T-helper 2 cell (primary cell): ENCODE measurements at places on chromosomes 4 and X.
A peak's percentile ranks its signal among the peaks of the same experiment; 100 is the strongest.

GRCh38 chrX:135740681-135741149, 27.3 kb downstream of the CT45A1 start:
- DNase-seq = no peak

- DNase-seq = no peak
Measured at GRCh38 chr4:7646384-7647061, 211.8 kb upstream of the PSAPL1 start.

DNA sequence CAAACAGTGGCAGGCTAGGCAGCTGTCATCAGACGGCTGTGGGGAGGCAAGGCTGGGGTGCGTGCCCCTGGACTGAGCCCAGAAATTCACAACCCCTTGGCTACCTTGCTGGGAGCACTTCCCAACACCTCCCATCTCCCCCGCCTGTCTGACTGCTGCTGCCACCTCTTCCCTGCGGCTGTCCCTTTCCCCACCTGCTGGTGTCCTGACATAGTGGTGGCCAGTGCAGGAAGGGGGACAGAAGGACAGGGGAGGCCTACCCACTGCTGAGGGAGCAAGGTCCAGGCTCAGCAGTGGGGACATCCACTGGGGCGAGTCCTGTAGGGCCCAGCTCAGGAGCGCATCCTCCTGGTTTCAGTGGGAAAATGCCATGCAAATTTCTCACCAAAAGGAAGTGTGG, 3.4 kb downstream of the ABCD1 start:
- no peak for DNase-seq

DNA sequence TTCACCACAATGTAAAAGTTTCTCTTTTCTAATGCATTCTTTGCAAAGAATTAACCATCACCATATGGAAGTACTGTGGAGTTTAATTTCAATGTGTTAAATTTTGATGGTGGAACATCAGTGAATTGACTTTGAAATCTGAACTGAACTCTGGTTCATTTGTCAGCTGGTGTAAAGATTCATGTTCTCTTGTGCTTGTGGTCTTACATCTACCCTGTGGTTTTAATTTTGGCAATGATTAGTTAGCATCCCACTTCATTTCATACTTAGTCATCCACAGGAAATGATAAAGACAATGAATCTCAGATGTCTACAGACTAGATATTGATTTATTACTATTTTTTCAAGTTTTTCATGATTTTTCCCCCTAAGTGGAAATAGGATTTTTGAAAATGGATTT, 77.8 kb downstream of the GRID2 start:
- no peak for DNase-seq

DNA sequence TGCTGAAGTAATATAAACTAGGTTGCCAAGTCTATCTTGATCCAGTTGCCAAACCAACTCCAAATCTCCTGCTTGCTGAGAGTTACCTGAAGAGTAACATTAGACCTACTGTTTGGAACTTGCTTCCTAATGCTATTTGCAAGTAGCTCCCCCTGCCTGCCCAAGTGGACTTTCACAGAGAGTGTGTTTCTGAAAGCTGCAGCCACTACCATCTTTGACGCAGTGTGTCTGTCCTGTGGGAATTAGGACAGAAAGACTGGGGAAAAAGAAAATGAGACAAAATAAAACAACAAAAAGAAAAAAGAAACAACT, 195.0 kb upstream of the HS3ST1 start:
- DNase-seq = no peak

- no peak for DNase-seq
Measured at GRCh38 chr4:7132730-7133582, 59.4 kb upstream of the SORCS2 start.

DNA sequence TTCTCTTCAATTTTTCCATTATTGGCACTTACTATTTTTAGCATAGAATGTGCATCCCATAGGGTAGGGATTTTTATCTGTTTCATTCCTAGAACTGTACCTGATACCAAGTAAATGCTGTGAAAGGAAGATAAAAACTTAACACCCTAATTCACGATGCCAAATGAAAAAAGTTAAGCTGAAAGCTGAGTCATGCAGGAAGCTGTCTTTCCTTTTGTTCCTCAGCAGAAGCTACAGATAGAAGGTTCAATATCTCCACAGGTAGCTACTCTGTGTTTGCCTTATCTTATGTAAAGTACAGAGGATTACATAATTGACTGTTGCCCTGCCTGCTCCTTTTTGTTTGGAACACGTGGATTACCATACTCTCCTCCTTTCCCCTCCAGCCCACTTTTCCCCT, 77.0 kb downstream of the LRP2BP start:
- no peak for DNase-seq

DNA sequence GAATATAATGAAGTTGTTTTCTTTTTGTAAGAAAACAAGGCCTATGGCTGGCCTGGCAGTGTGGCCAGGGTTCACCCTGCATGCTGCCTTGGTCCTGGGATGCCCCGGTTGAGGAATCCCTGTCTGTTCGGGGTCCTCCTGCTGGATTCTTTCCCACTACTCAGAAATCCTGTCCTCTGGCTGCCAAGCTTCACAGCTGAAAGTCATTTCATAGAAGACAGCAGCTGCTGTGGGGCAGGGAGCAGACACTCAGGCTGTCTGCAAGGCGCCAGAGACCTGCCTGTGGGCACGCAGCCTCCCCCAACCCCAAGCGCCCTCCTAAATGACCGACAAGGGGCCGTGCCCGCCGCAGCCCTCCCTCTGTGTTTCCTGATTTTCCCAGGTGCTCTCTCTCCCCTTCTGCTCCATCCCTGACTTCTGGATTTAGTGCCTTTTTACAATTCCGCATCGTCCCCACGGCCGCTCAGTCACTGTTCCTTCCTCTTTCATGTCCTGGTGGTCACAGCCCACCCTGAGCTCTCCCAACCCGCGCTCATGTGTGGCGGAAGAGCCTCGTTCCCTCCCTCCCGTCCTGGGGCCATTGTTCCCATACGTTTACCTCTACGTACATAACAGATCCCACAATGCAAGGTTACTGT, 27.5 kb downstream of the ZFYVE28 start:
- no peak for DNase-seq

- DNase-seq = no peak
Measured at GRCh38 chr4:157141976-157142375, 66.0 kb downstream of the GLRB start.

DNA sequence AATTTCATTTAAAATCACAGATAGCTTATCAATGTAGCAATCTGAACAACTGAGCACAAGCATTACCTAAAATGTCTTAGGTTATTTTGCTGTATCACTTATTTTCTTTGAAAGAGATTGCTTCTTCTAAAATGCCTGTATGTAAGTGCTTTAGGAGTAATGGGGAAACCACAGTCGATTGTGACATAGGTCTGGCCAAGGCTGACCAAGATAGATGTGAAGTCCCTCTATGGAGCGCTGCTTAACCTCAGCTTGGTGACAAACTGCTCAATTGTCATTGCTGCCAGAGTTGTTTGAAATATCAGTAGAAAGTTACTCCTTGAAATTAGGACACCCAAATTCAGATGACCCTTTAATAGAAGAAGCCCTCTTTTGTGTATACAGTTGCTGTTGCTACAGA, 401.9 kb upstream of the NDST4 start:
- DNase-seq = no peak

- DNase-seq = no peak
Measured at GRCh38 chr4:176359590-176359989, 39.8 kb downstream of the SPCS3 start.

DNA sequence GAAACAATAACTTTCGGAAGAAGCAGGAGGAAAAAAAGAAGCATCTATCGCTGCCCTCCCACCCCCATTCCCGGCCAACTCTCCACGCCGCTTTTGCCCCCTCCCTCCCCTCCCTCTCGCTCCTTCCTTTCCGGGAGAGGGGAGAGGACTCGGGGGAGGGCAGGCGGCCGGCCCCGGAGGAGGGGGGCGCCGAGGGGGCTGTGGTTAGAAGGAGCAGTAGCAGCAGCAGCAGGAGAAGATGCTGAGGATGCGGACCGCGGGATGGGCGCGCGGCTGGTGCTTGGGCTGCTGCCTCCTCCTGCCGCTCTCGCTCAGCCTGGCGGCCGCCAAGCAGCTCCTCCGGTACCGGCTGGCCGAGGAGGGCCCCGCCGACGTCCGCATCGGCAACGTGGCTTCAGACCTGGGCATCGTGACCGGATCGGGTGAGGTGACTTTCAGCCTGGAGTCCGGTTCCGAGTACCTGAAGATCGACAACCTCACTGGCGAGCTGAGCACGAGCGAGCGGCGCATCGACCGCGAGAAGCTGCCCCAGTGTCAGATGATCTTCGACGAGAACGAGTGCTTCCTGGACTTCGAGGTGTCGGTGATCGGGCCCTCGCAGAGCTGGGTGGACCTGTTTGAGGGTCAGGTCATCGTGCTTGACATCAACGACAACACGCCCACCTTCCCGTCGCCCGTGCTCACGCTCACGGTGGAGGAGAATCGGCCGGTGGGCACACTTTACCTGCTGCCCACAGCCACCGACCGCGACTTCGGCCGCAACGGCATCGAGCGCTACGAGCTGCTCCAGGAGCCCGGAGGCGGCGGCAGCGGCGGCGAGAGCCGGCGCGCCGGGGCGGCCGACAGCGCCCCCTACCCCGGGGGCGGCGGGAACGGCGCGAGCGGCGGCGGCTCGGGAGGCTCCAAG, 1.3 kb downstream of the PCDH7 start:
- DNase-seq = no peak

DNA sequence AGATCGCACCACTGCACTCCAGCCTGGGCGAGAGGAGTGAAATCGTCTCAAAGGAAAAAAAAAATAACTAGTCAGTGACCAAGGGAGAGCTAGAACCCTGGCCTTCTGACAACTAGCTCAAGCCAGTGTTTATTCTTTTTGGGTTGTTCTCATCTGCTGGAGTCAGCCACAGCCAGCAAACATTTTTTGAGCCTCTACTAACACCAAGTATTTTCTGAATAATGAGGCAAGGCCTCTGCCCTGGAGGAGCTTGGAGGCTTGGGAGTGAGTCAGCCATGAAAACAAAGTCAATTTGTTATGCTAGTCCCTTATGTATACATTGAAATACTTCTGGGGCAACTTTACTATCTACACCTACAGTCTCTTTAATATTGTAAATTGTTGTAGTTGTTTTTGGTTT, 46.5 kb downstream of the TMA16 start:
- DNase-seq = no peak

GRCh38 chr4:21901831-21902230, 46.7 kb downstream of the KCNIP4 start:
- no peak for DNase-seq

DNA sequence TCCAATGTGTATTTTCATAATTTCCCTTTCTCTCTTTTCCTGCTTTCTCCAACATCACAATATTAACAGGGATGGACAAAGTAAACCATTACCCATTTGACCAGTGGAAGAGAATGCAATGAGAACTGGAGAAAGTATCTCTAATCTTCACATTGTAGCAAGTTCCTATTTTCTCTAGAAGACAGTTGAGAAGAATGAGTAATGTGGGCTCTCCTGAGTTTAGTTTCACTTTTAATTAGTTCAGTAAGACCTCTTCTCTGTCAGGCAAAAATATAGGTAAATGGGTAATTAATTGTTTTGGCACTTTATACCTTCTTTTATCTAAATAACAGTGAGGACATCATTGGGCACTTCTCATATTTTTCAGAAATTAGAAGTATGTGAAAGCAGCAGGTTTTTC, 602.0 kb downstream of the GLUD2 start:
- no peak for DNase-seq

- DNase-seq = no peak
Measured at GRCh38 chr4:5990446-5991160, 27.6 kb downstream of the C4orf50 start.

DNA sequence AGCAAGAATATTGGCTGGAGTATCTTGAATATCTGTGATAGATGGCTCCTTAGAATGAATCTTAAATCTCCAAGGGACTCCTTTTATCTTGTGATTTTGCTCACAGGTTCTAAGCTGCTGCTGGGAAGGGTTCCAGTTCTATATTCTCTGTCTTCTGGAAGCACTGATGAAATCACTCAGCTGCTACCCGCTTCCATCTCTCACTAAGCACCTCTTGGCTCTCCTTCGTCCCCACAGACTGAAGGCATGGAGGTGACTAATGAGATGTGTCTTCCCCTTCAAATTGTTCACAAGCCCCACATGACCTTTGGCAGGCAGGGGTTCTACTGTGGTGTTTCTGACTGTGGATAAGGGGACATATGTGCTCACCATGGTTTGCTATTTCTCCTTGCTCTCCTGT, 75.9 kb downstream of the C4orf51 start:
- no peak for DNase-seq

GRCh38 chr4:38800366-38800765, 4.2 kb downstream of the TLR1 start:
- DNase-seq = no peak

- no peak for DNase-seq
Measured at GRCh38 chrX:102008901-102009300, 77.1 kb upstream of the ZMAT1 start.

- DNase-seq = no peak
Measured at GRCh38 chrX:13747836-13748235, 13.3 kb downstream of the OFD1 start.

DNA sequence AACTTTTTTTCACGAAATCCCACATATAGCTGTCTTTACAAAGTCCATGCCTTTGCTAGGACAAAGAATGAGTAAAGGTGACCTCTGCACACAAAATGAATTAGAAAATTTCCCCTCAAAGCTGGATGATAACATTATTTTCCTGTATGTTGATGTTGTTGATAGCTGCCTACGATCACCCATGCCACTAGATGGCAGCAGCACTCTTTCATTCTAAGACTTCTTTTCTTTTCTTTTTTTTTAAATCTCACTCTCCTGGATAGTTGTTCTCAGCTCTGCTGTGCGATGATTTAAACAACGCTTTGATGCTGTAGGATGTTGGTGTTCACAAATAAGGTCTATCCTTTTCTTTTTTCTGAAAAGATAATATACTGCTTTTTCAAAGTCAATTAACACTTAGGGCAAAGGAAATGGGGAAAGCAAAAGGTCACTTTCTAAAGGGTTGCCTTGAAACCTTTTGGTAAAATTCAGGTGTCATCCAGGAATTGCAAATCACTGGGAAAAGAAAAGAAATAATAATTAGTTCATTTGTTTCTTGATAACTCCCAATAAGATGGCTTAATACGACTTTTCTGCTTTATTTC, 266.8 kb downstream of the C4orf33 start:
- peak; percentile 12 for DNase-seq

DNA sequence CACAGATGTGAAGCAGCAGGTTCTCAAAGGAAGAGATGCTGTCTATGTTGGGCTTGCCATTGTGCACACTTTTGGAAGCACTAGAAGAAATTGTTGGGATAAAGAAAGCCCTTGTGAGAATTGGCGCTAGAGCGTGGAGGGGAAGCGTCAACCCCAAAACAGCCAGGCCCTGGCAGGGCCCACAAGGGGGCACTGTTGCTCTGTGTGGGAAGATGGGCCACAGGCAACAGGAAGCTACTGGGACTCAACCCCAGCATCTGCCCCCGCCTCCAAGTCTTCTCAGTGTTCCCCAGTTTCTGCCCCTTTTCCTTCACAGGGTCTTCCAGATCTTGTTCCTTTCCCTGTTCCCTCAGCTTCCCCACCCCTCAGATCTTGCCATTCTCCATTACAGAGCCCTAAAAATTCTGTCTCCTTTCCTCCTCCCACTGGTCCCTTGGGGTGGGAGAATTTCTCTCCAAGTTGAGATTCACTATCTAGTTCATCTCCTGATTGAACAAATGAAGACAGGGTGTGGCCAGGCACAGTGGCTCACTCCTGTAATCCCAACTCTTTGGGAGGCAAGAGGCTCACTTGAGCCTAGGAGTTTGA, 85.5 kb downstream of the STARD8 start:
- DNase-seq = peak; percentile 13

- no peak for DNase-seq
Measured at GRCh38 chr4:38751341-38752010, 31.3 kb downstream of the TLR10 start.

- no peak for DNase-seq
Measured at GRCh38 chr4:182494103-182494502, 250.9 kb downstream of the TENM3 start.
